Mucosa of descending colon (tissue), 3 donors: ENCODE measurements at places on chromosomes 4 and X. TPM values are rescaled to one million over a fixed set of nuclear protein-coding genes. Genes with fewer than 3 reads are reported as not detected.
A peak's percentile ranks its signal among the peaks of the same experiment; 100 is the strongest.

GRCh38 chr4:19735012-19735411 is 516.7 kb upstream of the SLIT2 start:
- DNase-seq: no peak

Gene PPP3CA
- total RNA-seq: 38.3 TPM

DNA sequence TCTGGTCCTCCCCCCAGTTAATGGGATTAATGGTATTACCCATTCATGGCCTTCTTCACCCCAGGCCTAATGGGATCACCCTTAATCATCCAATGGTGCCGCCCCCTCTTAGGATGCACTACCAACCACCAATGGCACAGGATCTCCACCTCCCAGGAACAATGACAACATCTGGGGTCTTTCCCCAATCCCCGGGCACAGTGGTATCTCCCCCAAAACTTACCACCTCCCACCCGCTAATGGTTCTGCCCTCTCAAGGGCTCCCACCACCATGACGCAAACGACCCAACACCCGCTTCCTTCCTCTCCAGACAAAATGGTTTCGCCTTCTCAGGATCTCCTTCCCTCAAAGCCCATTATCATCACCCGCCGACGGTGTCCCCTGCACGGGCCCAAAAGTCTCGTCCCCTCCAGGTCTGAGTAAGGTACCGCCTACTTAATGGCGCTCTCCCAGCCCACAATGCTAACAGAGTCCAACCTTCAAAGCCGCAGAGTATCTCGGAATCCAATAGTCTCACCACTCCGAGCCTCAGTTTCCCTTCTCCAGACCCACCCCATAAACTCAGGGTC is 458 bp downstream of the GRIPAP1 start:
- peak; percentile 50 for DNase-seq

DNA sequence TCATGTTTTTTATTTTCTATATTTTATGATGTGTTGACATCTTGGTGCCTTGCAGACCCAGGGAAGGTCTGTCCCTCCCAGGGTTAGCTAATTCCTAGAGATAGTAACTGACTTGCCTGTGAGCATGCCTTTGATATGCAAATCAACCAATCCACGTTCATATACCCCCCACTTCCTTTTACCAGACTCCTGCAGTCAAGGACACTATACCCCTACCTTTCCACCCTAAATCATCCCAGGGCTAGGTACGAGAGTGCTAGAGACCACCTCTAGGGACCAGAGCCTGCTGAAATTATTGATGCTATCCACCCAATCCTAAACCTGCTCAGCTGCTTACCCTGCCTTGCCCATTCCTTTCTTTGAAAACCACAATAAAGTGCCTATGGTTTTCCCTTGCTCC is 7.5 kb upstream of the PHEX start:
- DNase-seq: no peak

GRCh38 chrX:129360175-129360574 is 163.1 kb downstream of the SMARCA1 start:
- peak; percentile 65 for DNase-seq

GRCh38 chr4:20422398-20422797 is 170.7 kb downstream of the SLIT2 start:
- DNase-seq: peak; percentile 67

GRCh38 chr4:156322592-156322991 is 368.9 kb upstream of the CTSO start:
- DNase-seq: no peak

Gene STOX2
- 2.7 TPM for total RNA-seq

DNA sequence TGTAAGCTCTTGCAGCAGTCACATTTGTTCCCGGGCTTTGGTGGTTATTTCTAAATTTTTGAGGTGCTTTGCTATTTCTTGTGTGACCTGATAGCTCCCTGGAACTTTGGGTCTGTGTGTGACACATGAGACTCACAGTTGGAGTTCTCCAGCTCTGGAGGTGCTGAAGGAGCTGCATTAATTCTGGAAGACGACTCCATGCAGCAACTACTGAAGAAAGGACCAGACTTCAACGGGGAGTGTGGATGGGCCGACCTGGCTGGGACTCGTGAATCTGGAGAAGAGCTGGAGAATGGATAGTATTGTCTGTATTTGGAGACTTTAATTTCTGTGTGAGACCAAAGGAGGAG is 1.5 kb downstream of the MRFAP1 start:
- no peak for DNase-seq

- no peak for DNase-seq
These were observed 12.6 kb downstream of the SRD5A3 start for GRCh38 chr4:55358668-55359067.

Gene ZCCHC12
- total RNA-seq: not detected

- DNase-seq: no peak
These were observed 10.0 kb downstream of the SULT1E1 start for GRCh38 chr4:69849969-69850368.

DNA sequence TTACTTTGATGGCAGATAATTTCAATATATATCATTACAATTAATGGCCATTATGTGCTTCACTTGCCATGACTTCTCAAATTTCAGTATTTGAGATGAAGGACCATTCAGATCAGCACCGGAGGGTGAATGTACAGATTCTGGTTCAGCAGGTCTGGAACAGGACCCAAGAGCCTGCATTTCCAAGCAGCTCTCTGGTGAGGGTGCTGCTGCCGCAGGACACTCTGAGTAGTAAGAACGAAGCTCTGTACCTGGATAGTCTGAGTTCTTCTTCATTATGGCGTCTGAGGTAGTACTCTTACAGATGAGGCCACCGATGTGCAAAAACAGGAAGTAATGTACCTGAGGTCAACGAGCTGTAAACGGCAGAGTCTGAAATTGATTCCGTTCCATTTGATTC is 228.2 kb downstream of the FBXW7 start:
- no peak for DNase-seq

GRCh38 chr4:94561249-94562024 is 109.7 kb downstream of the PDLIM5 start:
- no peak for DNase-seq

Gene ELOVL6
- 59.8 TPM for total RNA-seq

Gene FGFBP1
- 39.4 TPM for total RNA-seq

DNA sequence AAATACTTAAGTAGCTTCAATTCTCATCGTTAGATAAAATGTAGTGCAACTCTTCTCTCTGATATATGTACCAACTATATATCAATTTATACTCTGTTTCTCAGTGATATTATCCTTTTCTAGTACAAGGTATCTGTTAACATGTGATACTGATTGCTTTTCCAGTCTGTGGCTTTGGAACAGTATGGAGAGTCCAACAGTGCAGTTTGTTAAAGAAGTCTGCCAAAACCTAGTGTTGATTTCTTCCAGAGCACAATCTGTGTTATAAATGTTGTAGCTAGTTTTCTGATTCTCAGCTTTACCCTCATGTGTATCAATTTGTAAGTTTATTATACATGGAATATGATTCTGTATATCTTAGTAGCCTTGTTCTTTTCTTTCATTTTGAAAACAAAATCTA is 465.0 kb downstream of the IL15 start:
- DNase-seq: no peak

GRCh38 chrX:78603908-78604307 is 55.2 kb downstream of the RTL3 start:
- no peak for DNase-seq

GRCh38 chr4:113435893-113436292 is 325.6 kb downstream of the CAMK2D start:
- no peak for DNase-seq

GRCh38 chrX:150364347-150365050 is 1.4 kb downstream of the MAMLD1 start:
- DNase-seq: peak; percentile 24

DNA sequence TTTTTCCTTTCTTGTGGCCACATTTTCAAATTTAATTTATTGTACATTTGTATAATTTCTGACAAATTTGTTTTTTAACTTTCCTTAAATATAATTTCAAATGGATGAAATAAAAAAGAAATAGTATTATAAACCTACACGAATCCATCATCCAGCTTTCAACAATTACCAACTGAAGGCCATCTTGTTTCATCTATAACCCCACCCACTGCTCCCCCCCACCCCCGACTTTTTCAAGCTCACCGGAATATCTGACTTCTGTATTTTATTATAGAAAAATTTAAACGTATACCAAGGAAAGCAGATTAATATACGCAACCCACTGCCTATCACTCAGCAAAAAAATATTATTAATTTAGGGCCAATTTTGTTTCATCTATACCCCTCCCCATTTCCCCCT is 1.1 kb downstream of the MORF4L2 start:
- no peak for DNase-seq

DNA sequence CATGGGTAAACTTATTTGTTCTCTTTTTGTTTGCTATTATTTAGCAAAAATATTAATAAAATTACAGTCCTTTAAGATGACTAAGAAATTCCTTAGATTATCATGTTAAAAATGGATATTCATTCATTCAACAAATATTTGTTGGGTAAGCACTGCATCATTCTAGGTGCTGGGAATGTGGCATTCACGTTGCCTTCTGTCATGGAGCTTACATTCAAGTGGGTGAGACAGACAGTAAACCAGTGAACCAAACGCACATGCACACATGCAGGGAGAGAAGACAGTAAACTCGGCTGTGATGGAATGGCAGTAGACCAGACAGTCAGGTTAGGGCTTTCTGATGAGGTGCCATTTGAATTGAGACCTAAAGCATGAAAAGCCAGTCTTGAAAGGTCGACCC is 91.8 kb downstream of the STOX2 start:
- DNase-seq: no peak

DNA sequence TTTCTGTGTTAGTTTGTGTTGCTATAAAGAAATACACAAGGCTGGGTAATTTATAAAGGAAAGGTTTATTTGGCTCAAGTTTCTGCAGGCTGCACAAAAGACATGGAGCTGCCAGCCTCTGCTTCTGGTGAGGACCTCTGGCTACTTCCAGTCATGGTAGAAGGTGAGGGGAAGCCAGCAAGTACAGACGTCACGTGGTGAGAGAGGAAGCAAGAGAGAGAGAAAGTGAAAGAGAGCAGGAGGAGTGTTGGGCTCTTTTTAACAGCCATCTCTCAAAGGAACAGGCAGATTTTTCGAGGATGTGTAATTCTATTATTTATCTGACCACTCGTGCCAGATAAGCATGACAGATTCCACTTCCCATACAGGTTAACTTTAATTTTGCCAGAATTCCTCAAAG is 1199.1 kb downstream of the ADGRL3 start:
- DNase-seq: no peak

DNA sequence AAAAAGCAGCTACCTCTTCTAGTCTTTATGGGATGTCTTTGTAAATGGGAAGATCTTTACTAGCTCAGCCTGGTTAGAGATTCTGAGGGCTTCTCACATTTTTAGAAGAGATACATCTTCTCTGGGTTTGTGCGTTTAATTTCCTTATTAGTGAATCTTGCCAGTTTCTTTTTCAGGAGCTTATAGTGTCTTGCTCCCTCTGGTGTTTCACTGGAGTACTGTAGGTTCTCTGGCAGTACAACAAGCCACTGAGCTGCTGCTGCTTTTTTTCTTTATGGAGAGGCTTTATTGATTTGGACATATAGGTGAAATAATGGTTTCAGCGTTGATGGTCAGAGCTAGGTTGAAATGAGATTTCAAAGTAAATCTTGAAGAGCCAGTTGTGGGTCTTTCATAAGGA is 82.9 kb downstream of the LAS1L start:
- DNase-seq: no peak

Gene NEUROG2
- not detected for total RNA-seq

DNA sequence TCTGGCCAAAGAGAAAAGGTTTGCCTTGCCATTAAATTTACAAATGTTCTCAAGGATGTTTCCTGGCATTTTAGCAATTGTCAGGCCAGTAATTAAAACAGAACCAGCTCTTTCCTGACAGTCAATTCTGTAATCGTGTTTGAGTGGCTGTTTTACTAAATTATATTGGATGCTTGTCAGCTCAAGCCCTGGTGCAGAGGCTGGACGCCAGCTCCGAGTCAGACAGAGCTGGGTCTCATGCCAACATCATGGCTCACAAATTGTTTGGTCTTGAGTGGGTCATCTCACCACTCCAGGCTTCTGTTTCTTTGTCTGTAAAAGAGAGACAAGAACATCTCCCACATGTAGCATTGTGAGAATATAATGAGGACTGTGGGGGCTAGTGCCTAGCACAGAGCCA is 190.3 kb upstream of the PSAPL1 start:
- DNase-seq: no peak

DNA sequence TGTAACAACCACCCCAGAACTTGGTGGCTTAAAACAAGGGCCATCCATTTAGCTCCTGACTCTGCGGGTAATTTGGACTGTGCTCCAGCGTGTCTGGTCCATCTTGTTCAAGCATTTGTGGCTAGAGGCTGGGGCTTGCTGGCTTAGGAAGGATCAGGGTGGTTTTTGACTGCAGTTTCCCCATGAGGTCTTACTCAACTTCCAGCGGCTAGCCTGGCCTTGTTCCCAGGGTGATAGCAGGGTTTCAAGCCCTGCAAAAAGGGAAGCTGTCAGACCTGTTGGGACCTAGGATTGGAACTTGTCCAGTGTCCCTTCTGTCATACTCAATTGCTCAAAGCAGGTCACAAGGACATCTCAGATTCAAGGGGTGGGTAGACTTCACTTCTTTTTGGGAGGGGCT is 205.9 kb downstream of the STIM2 start:
- no peak for DNase-seq

Gene MAGEA1
- total RNA-seq: not detected

DNA sequence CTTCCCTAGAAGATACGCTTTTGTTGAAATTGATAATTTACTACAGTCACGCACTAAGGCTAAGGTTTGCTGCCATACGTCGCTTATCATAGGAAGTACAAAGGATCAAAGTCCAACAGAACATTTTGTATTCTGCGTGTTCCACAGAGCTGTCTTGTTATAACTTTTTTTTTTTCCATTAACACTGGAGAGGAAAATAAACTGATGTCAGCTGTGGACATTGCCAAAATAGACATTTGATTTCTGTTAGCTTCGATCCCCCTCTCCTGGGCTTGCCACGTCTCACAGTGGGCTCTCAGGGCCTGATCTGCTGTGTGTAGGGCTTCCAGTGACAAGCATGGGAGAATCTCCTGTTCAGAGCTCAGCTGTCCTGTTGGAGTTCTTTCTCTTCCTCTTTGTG is 93.3 kb downstream of the SPATA18 start:
- no peak for DNase-seq

DNA sequence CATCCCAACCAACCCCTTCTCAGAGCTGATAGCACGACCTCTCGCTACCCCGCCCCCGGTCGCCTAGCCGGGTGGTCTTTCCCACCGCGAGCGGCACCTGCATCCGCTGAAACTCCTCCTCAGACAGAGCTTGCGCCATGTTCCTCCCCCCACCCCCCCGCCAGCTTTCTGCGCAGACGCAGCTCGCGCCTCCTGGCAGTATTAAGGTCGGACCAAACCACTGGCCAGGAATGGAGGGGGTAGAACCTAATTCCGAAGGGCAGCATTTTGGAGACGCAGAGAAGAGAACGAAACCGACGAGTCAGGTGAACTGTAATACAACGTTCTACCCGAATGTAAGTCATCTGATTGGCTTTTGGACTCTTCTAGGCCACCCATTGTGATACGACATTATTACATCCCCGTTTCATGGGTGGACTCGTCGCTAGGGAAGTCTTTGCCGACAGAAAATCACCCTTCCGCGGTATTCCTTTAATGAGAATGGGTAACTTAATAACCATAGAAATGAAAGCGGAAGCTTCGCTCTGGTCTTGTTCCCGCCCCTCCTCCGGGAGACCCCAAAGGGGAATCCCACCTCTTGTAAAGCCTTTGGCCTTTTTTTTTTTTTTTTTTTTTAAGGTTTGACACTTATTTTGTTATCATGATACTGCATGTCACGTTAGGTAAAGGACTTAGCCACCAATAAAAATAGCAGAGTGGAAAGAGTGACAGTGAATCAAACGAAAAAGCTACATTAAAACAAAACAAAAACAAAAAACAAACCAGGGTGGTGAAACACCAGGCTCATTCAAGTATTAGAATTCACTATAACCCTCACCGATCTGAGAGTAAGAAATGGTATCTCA is at the start of gene GRIPAP1:
Gene GRIPAP1 (minus strand): TSS at position 174 of the 845 bp plus-strand sequence. CDS start 35 bp downstream, at position 139.
- DNase-seq: peak; percentile 78
